Activated CD4-positive, alpha-beta memory T cell treated with anti-CD3 and anti-CD28 coated beads for 36 hours (primary cell): ENCODE measurements at places on chromosomes 7 and 10.

DNA sequence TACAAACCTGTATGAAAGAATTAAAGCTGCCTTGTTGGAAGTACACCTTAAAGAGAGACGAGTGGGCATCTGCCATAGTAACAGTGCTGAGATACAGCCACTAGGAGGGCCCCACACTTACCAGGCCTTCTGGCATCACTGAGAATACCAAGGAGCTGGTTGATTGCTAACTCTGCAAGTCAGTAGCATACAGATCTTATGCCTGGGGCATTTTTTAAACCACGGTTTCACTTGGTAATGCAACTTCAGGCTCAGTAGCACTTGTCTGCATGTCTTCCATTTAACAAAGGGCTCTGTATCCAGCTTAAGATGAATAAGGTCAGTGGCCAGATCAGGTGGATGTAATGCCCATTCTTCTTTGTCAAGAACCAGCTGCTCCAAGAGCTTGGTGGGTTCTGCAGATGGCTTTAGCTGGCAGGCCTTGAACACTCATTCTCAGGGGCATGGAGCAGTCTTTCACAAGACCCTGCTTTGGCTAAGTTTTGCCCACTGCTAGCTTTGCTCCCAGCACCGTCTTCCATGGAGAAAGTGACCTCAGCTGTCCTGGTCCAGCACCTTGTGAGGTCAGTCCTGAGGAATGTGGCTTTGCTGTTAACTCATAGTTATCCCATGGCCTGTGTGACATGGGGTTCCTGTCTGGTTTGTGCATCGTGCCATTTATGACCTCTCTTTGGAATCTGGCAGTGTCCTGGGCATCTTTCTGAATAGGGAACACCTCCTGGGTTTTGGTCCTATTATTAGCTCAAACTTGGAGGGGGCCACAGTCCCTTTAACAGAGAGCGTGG is 68.1 kb downstream of the BMPER start:
- no peak for DNase-seq

- no peak for DNase-seq
Observed at GRCh38 chr7:111531993-111532392, 30.3 kb downstream of the IMMP2L start.

DNA sequence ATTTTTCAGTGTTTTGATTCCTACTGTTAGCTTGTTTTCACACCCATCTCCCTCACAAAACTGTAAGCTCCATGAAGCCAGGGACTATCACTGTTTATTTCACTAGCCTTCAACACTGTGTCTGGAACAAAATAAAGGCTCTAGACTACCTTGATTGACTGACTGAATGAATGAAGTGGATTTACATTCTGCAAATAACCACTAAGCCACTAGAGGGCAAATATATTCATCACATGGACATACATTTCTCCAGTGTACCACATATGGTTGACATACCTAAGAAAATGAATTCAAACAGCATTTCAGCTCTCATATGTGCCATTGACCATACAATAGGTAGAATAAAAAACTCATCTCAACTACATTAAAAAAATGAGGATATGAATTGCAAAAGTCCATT is 185.9 kb downstream of the RAB11FIP2 start:
- no peak for DNase-seq

- DNase-seq: peak; percentile 47
Observed at GRCh38 chr7:155299535-155300202, 2.0 kb downstream of the INSIG1 start.

- no peak for DNase-seq
Observed at GRCh38 chr10:95314192-95314918, 23.6 kb upstream of the PDLIM1 start.

- no peak for DNase-seq
Observed at GRCh38 chr10:33074443-33074842, 116.4 kb upstream of the ITGB1 start.

DNA sequence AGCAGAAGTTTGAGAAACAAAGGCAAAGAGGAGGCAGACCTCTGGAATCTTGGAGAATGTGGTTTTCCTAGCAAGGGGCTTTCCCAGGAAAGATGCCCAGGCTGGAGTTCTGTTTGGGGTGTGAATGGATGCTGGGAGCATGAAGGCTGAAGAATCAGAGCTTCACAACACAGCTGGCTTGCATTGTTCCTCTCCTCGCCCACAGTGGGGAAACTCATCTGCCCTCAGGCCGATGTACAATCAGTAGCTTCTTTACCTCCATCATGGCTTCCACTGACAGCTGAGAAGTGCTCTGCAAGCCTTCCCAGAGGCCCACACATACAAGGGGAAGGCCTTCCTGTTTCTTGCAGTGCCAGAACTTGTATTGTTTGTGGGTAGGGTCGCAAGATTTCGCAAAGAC is 90.8 kb upstream of the HECTD2 start:
- DNase-seq: no peak

- DNase-seq: no peak
Observed at GRCh38 chr10:128411643-128412042, 285.4 kb upstream of the MKI67 start.

DNA sequence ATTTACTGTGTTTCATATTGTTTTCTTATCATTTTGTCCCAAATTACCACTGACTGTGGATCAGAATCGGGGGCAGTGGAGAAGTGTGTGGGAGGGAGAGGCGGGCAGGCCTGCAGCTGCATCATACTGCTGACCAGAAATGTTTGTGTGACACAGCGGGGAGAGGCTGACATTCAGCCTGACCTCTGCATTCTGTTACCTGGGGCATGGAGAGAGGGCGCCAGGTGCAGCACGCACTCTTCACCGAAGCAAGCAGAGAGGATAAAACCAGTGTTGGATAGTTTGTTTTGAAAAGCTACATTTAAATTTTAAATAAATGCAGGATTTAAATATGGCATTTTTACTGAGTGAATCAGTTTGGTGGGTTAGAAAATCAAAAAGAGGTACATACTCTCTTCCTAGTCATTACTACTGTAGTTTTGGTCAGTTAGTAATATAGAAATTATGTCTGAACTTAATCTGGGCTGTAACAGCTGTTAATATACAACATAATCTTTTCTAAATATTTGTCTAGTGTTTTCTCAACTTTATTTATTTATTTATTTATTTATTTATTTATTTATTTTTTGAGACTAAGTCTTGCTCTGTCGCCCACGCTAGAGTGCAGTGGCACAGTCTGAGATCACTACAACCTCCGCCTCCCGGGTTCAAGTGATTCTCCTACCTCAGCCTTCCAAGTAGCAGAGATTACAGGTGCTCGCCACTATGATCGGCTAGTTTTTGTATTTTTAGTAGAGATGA is 8.8 kb upstream of the STMP1 start:
- DNase-seq: no peak

DNA sequence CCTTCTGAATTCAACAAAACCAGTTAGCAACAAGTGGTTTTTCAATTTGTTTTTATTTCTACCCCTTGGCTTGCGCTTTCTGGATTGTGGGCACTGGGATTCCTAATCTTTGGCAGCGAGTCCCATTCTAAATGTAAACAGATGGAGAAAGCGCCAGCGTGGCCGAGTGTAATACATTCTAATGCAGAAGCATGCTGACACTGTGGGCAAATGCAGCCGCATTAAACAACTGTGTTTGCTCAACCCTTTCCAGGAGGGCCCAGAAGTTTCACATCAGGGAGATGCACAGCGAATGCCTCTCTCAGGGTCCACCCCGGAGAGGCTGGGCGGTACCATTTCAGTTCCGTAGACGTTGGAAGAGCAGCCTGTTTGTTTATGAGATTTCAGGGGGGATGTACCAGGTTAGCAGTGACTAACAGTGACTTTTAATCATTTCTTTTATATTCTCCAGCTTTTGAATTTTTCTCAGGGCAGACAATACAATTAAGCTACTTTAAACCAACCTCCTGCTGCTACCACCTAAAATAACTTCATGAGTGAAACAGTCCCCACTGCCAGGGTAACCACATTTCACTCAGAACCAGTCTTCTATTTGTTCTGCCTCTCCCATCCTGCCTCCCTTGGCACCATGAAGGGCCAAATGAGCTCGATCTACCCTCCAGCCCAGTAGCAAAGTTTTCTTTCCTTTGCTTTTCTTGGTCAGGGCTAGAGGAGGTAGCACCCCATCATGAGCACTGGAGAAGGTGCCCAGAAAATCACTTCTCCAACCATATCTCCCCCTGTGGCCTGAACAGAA is 164.2 kb upstream of the ITGB1 start:
- DNase-seq: peak; percentile 7

GRCh38 chr7:147249956-147250355 is 1133.4 kb downstream of the CNTNAP2 start:
- no peak for DNase-seq

- no peak for DNase-seq
Observed at GRCh38 chr10:120607016-120607709, 150.1 kb downstream of the PLPP4 start.

DNA sequence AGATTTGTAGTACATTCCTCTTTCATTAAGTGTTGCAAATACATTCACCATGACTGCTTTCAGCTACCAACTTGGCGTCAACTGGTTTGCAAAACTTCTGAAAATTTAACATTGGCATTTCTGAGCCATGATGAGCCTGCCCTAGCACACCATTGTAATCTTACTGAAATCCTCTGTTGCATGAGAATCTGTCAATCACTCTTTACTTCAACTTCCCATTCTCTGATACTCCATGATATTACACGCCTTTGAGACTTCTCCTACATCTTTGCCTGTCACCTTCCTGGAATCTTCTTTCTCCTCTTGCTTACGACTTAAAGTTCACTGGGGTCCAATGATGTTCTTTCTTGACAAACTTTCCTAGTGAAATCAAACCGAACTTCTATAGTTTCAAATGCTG is 32.2 kb downstream of the EBLN1 start:
- DNase-seq: no peak

DNA sequence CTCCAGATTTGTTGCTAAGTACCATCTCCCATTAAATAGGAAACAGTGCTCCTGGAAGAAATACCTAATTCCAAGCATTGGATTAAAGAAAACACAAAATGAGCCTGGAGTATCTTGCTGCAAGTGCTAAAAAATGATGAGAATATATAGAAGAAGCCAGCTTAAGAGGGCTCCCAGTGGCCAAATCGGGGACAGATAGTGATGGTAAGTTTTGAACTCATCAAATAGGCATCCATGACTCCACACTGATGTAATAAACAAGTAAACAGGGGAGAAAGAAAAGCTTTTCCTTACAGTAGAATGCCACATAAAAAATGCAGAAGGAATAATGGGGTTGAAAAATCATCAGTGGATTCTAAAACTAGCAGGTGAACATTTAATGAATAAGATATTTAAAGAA is 72.4 kb downstream of the CTTNBP2 start:
- no peak for DNase-seq

DNA sequence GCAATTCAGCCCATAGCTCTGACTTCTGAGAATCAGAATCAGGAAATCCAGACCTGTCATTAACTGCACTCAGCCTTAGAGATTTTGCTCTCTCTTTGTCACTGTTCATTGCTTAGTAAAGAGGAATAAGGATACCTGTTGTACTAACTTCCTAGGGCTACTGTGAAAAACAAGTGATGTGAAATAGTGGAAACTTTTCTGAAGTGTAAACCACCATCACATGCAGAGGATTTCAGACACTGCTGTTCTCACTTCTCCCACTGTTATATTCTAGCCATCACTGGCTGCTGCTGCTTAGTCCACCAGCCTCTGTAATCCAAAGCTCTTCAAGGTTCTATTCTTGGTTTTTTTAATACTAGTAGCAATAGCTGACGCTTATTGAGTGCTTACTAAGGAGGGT is 129.6 kb upstream of the CCDC6 start:
- DNase-seq: no peak

DNA sequence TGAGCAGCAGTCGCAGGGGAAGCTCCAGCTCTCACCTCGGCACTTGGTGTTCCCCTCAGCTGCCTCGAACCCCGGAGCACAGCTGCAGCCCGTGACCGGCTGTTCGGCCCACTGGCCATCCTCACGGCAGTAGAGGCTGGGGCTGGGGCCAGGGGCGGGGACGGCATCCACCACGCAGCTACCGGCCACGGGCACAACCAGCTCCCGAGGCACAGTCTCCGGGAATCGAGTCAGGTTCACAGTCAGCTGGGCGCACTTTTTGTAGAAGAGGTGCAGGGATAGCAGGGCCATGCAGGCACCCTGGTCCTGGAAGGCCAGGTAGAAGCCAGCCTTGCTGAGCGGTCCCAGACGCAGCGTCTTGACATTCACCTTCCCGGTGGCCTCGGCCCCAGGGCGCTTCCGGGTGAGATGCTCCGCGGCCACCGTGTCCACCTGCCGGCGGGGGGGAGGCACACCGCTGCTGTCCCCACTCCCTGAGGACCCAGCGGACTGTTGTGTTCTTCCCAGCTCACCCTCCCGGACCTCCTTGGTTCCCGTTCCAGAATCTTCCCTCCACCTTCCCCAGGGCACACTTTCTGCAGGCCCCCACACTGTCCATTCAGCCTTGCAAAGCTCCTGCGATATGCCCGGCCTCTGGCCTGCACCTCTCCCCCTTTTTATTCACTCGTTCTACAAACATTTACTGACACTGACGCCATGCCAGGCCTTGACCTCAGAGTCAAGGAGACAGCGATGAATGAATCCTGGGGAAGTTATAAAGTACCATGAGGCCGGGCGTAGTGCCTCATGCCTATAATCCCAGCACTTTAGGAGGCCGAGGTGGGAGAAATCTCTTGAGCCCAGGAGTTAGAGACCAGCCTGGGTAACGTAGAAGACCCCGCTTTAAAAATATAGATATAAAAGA is 4.8 kb downstream of the EPHB4 start:
- DNase-seq: no peak

- DNase-seq: no peak
Observed at GRCh38 chr7:134900166-134900982, 85.9 kb upstream of the AGBL3 start.

DNA sequence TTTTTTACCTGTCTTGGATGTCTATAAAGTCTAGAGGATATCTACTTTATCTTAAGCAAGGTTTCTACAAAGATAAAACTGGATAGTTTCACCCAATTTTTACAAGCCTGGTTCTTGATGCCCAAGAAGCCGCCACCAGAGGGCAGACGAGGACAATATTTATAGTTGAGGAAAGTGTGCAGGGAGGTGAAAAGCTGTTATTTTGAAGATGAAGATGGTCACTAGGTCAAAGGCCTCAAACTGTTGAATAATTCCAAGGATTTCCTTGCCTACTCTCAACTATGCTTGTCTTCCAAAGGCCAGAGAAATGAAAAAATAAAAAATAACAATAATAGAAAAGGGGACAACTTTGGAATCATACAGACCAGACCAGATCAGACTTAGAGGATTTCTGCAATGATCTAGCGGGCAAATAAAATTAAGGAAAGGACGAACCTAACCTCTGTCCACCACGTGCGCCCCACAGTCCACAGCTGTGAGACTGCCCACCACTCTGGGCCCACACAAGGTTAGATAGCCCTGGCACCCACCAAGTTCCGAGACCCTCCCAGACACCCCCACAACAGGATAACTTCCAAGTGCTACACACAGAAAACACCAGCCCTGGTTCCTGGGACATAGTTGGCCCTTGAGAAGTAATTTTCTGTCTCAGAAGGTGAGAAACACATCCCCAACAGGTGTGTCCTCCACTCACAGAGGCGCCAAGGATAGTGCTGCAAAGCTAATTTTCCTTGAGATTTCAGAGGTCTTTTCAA is 2.8 kb downstream of the PKD1L1 start:
- DNase-seq: peak; percentile 81
